Motor neuron (in vitro differentiated cells): ENCODE measurements at places on chromosomes 4 and X. TPM values are rescaled to one million over a fixed set of nuclear protein-coding genes. Genes with fewer than 3 reads are reported as not detected.

GRCh38 chr4:138236037-138236436, 6.1 kb downstream of the SLC7A11 start:
- ATAC-seq, result no peak

Gene SLC9A7
- total RNA-seq, result 19.9 and 20.0 TPM in 2 replicates

GRCh38 chr4:114021451-114021850, 42.0 kb upstream of the ARSJ start:
- ATAC-seq, result no peak

Gene CNKSR2
- 19.3 and 23.2 TPM in 2 replicates for total RNA-seq

Gene ALPK1
- 7.4 and 9.7 TPM in 2 replicates for total RNA-seq

DNA sequence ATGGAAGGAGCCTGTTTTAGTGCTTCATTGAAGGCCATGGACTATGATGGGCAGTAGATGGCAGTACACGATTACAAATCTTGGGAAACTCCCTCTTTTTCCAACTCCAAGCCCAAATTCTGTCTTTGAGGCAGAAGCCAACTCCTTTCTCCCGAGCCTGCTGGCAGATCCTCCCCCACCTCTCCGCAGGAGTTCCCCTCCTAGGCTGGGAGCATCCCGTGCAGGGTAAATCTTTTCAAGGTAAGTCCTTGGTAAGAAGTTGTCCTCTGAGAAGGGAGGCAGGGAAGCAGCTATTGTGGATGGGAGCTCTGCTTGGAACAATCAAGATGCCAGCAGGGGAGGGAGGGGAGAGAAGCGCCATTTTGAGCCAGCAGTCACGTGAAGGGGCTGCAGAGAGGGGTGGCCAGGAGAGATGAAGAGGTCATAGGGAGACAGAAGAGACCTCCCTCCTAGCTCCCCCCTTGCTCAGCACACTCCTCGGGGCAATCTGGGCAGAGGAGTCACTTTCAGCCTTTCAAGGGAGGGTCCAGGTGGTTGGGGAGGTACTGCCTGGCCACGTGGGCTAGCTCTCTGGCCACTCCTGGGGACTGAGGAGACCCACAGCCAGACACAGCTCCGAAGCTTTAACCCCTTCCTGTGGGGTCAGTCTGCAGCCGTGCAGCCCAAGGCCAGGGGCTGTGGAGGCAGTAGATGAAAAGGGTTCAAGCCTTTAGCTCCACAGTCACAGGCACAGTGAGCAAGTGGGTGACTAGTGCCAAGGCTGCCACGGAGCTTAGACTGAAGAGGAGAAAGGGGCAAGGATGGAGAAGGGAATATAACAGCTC, 9.6 kb downstream of the CC2D2A start:
- peak; percentile 84 for ATAC-seq

- ATAC-seq, result no peak
Observed at GRCh38 chrX:44935640-44936039, 62.7 kb downstream of the KDM6A start.

Gene DMRTC1
- total RNA-seq, result 0.63 and 0.64 TPM in 2 replicates

DNA sequence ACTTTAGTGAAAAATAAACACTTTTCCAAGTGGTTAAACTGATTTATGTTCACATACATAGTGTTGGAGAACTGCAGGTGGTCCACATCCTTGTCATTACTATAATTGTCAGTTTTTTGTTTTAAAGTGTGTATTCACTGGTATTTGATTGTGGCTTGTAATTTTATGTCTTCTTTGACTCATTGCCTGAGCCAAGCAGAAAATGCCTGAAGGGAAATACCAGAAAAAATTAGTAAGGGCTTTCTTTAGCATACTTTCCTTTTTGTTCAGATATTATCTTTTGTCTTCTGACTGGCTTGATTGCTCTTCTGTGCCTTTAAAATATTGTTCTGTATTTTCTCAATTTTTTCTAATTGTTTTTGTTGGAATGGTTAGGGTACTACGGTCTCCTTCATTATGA, 981.3 kb downstream of the C4orf33 start:
- no peak for ATAC-seq

Gene OPN1MW3
- total RNA-seq, result 0.14 and 0.29 TPM in 2 replicates

- ATAC-seq, result no peak
Observed at GRCh38 chr4:26729027-26729426, 131.6 kb upstream of the STIM2 start.

DNA sequence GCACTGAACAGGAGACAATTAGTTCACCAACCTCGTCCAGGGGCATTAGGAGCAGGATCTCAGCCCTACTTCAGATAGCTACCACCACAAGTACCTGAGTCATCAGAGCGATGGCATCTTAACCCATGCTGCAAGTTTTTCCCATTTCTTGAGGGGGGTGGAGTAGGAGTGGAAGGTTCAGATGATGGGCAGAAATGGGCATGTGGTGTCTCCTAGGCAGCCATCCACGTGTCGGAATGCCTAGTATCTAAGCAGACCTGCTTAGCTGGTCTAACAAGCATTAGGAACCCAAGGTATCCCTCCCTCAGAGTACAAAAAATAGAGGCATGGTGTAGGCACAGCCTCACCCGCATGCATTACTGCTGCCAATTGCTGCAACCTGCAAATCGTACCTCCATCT, 159.1 kb upstream of the DGKK start:
- no peak for ATAC-seq

Gene GRIA2
- total RNA-seq, result 89.7 and 141 TPM in 2 replicates

- peak; percentile 36 for ATAC-seq
Observed at GRCh38 chrX:52262195-52262546, 77.5 kb downstream of the MAGED4 start.

DNA sequence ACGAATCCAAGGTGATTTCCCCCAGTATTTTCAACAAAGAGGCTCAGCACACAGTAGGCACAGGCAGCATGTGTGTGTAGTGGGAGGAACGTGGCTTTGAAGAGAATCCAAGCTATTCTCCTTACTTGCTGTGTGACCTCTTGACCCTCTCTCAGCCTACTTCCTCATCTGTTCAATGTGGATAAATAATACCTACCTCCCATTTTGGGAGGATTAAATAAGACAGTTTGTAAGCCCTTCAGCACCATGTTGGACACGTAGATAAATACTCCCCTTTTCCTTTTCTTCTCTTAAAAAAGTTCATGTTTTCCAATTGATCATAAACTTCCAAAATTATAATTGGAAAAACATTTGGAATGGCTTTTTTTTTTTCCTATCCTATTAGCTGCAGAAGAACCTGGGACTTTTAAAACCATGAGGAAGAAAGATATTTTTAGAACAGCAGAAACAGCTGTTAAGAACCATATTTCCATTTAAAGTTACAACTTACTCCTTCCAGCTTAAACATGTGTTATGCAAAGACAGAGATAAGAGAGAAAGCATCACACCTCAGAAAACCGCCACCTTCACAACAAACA, 56.1 kb upstream of the TMEM131L start:
- no peak for ATAC-seq
